Activated T-cell treated with anti-CD3 and anti-CD28 coated beads, Interleukin-2, amount 50 U/mL, for 4 hours (primary cell): ENCODE measurements at places on chromosomes 2 and 18. TPM values are rescaled to one million over a fixed set of nuclear protein-coding genes. Genes with fewer than 3 reads are reported as not detected.

COL3A1 gene
- total RNA-seq = 0.73 TPM

DUSP2 gene
- 365 TPM for total RNA-seq

LBX2 gene
- 0.22 TPM for total RNA-seq

E2F6 gene
- total RNA-seq = 23.2 TPM

ZBTB14 gene
- total RNA-seq = 11.8 TPM

NYAP2 gene
- not detected for total RNA-seq

SOWAHC gene
- total RNA-seq = 0.53 TPM

SKOR2 gene
- total RNA-seq = not detected

EGR4 gene
- 1.1 TPM for total RNA-seq

DES gene
- 0.61 TPM for total RNA-seq

TFCP2L1 gene
- total RNA-seq = 0.08 TPM

MOCOS gene
- 0.03 TPM for total RNA-seq

RNF152 gene
- total RNA-seq = 1.6 TPM

C18orf54 gene
- total RNA-seq = 3.6 TPM

UGT1A8 gene
- total RNA-seq = not detected

EFEMP1 gene
- 0.40 TPM for total RNA-seq
